ENCODE measurements at places on chromosomes 7 and 10.

DNA sequence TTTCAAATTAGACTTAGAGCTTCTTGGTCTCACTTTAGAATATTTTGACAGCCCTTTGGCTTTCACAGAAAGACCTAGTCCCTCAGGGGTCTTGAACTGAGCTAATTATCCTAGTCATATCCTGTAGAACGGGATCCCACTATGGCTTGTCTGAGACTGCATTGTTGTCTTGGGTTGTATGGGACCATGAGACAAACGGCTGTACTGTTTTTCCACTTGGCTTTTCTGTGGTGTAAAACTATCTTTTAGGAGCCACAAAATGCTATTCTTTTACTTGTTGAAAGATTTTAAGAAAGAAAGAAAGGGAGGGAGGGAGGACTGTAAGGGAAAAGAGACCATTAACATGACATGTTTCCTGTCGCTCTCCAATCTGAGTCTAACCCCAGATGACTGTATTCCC is 432.5 kb downstream of the AUTS2 start:
- DNase-seq, result no peak

DNA sequence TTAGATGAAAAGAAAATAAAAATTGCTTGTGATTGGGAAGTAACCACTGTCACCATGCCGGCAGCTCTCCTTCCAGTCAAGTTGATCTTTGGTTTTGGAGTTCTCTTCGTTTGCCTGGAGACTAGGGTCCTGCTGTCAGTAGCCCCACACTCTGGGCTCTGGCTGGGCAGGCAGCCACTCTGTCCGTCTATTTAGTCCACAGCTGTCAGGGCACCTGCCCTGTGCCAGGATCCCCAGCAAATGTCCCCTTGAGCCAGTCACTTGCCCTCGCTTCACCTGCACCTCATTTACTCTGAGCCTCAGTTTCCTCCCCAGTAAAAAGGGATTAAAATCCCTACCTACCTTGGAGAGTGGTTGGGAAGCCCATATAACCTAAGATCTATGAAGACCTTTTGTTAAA is 55.5 kb downstream of the PAX2 start:
- no peak for DNase-seq

- DNase-seq, result no peak
Measured at GRCh38 chr10:37263304-37263703, 137.9 kb downstream of the ANKRD30A start.

DNA sequence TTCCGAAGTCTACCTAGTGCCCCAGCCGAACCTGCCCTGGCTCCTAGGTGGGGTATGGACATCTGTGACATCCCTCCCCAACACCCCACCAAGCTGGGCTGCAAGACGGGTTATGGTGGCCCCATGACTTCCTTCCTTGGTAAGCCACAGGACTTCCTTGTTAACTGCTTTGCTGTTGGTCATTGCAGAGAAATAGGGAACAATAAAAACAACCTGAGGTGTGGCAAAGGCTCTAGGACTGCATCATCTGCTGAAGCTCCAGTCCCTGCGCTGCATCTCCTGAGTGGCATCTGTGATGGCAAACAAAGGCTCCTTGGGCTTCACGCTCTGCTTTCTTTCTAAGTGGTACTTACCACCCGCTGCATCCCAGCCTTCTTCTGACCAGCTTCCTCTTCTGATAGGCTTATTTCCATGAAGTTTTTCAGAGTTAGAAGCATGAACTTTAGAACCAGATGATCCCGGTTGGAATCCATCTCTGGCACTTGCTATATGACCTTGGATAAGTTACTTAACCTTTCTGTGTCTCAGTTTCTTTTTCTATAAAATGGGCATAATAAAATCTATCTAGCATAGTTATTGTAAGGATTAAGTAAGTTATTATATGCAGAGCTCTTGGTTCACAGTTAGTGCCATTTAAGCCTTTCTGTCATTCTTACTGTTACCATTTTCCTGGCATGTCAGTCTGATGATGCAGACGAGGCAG is 216.8 kb downstream of the RPS24 start:
- no peak for DNase-seq

GRCh38 chr10:51748959-51749358 is 49.6 kb upstream of the CSTF2T start:
- no peak for DNase-seq

DNA sequence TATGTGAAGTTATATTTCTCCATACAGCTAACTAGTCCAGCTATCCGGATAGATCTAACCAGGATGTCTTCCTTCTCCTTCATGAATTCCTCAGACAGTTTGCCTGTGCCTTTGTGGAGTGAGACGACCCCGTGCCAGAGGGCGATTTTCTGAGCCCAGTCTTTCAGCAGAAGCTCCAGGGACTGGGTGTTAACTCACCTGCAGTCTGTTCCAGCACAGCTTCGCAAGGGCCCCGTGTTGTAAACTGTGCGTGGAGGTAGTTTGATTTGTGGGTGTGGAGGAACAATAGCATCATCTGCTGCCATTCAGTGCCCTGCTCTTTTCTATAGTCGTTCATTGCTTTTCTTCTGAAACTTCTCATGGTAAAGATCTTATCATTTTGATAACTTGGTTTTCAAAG is 103.8 kb downstream of the INPP5A start:
- no peak for DNase-seq

DNA sequence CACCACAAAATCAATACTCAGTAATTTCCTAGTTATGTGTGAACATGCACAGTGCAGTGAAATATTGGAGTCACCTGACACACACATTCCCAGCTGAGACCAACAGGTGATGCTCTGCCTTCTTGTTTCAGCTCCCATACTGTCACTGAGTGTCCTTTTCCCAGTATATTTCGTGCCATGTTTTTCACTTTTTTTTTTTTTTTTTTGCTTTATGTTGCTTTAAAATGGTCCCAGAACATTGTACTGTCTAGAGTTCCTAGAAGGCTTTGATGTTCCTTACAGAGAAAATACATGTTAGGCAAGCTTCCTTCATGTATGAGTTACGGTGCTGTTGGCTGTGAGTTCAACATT is 45.6 kb downstream of the ELAPOR2 start:
- DNase-seq, result no peak

DNA sequence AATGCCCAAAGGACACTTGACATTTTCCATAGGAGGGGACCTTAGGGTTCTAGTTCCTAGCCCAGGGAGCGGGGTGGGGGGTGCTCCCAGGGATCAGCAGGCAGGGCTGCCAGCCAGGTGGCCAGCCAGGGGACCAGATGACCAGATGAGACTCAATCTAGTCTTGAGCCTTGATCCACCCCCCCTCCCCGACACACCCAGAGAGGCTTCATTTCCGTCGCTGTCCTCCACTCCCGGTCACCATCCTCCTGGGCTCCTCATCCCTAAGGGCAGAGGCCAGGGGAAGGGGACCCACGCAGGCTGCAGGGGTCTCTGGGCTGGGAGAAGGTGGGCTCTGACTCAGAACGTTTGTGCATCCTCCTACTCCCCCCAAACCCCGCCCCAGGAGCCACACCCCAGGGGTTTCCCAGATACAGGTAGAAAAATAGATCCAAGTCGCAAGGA is 1.0 kb downstream of the STX1A start:
- peak; percentile 28 for DNase-seq

GRCh38 chr7:153381275-153382040 is 621.9 kb downstream of the ACTR3B start:
- peak; percentile 23 for DNase-seq

DNA sequence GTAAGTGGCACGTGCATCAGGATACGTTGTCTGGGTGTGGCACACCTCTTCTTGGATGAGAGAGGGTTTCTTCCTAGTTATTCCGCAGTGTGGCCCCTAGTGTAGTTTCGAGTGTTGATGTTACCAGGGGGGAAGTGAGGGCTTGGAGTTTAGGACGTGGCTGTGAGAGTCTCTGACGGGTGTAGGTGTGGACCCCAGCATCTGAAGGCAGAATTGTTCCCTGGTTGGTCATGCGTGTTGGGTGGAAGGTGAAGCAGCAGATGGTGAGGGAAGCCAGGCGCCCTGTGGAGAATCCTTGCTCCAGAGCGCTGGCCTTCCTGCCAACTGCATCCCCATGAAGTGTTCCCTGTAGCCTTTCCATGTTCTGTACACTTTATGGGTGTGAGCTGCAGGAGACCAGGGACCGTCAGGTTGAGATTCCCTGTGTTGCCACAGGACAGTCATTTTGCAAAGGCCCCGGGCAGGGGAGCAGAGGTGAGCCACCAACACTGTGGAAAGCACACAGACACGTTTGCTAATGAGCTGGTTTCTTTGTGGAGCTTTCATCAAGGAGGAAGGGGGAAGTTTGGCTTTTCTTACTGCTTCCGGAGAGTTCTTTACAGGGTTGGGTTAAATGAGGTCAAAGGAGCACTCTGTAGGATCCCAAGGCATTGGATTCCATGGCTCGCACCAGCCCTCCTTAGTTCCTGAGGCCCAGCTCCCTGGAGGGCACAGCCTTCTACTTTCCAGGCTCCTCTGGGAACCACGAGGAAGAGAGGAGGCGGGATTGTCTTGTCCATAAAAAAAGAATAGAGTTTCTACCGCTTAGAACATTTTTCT is 32.0 kb downstream of the TSPAN14 start:
- DNase-seq, result peak; percentile 64

DNA sequence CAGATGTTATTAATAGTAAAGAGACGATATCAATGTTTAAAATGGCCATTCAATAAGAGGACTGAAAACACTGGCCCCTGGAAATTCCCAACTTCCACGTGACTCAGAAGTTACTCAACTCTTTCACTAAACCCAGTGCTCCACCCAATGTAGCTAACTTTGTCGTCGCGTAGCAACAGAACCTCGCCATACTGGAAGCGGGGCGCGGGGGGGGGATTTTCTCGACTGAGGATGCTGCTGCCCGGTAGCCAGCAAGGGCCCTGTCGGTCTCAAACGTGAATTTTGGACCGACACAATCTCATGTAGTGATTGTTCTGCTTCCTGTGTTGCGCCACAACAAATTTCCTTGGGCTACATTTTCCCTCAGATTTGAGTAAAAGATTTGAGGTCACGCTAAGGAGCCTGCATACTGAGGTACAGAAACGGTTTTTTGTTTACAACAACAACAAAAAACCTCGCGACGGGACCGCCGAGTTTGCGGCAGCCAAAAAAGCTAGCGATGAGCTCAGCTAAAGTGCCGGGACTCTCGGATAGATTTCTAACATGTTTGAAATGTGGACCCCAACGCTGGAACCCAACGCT is 977 bp upstream of the SFR1 start:
- peak; percentile 91 for DNase-seq

GRCh38 chr7:4879396-4880081 is 4.0 kb downstream of the RADIL start:
- DNase-seq, result no peak

DNA sequence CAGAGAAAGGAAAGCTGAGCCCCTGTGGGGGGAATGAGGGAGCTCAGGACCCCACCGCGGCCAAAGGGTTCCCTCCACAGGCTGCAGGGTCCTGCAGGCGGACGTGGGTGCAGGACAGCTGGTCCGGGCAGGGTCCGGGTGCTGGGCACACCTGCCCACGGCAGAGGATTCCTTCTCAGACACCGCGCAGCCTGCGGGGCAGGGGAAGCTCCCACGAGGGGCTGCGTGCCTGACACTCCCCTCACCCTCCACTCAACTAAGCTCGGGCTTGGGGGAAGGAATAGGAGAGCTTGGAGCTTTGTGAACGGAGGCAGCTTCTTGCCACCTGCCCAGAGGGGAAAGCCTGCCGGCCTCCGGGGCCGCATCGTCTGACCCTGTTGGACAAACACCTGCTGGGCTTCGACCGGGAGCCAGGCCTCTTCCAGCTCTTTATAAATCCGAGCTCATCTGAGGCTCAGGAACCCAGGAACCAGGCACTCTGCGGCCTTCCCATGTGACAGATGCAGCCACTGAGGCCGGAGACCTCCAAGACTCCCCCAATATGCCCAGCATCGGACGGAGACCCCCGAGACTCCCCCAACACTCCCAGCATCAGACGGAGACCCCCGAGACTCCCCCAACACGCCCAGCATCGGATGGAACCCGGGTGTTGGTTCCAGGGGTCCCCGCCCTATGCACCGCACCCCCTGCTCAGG is 97.3 kb downstream of the PDGFA start:
- DNase-seq, result no peak

GRCh38 chr7:127447326-127447945 is 54.9 kb upstream of the ZNF800 start:
- peak; percentile 51 for DNase-seq

DNA sequence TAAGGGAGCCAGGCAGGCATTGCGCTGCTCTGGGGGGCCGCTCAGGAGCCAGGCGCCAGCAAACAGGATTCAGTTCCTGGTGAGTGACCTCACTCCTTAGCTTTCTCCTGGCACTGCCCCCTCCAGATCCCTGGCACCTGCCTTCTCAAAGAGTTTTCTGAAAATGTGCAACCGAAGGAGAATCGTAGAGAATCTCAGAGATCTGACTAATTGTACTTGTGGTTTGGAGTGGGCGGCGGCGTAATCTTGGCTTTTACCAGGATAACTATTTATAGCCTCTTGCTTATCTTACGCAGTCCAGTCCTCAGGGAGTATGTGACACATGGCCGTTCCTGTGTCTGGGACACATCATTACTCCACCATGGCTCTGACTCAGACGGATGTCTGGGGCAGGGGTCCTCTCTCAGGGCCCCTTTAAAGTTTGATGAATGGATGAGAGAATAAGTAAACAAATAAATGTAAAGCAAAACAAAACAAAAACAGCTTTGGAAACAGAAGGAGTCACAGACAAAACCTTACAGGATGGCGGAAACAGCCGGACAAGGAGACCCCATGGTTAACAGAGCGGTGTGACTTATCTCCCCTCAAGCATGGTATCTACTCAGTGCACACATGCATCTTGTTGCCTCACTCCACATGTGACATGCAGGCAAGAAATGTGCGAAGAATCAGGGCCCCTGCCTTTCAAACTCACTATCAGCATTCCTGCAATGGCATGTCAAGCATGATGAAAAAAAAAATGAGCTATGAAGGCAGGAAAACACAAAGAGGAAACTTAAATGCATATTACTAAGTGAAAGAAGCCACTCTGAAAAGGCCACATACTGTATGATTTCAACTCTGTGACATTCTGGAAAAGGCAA is 99.7 kb downstream of the TNS3 start:
- DNase-seq, result peak; percentile 33

GRCh38 chr7:132291481-132291880 is 284.8 kb downstream of the PLXNA4 start:
- DNase-seq, result no peak

GRCh38 chr10:91593834-91594233 is 39.0 kb downstream of the PPP1R3C start:
- DNase-seq, result no peak

DNA sequence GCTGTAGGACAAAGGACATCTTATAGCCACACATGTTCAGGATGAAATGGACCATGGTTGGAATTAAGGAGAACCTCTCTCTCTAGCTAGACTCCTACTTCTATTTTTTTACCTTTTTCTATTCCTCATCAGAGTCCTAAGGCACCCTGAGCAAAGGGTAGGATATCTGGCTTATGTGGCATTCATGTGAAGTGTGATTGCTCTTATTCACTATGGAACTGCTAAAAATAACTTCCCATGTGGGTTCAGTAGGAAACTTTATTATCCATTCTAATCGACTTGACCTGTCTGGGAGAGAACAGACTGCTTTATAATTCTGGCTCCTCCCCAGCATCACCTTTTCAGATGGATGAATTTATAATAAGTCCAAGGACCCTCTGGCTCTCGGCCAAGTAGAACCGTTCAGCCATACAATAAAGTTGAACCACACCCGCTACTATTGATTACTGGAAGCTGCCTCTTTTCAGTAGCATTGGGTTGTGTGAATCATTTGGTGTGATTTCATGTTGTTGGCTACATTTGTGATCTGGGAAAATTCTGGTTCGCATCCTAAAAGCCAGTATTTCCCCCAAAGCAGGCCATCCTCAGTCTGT is 117.5 kb downstream of the NRF1 start:
- DNase-seq, result no peak

GRCh38 chr10:33550811-33551210 is 216.3 kb upstream of the NRP1 start:
- DNase-seq, result no peak

GRCh38 chr7:112929421-112929820 is 139.2 kb upstream of the TMEM168 start:
- DNase-seq, result no peak

GRCh38 chr7:27141923-27142579 is 1.4 kb downstream of the HOXA5 start:
- DNase-seq, result no peak
